Keratinocyte (primary cell): ENCODE measurements at places on chromosomes 11 and 22. TPM values are rescaled to one million over a fixed set of nuclear protein-coding genes. Genes with fewer than 3 reads are reported as not detected.

- peaks cover 19% of the 10 kb centered on the region for H3K4me1 ChIP-seq
These were observed 11.1 kb downstream of the GRK2 start for GRCh38 chr11:67277231-67277961.

The CCDC81 gene
- 0.06 to 0.42 TPM (median 0.15 TPM) in 3 replicates for polyA plus RNA-seq

The TMEM123 gene
- polyA plus RNA-seq = 230 to 408 TPM (median 307 TPM) in 3 replicates

DNA sequence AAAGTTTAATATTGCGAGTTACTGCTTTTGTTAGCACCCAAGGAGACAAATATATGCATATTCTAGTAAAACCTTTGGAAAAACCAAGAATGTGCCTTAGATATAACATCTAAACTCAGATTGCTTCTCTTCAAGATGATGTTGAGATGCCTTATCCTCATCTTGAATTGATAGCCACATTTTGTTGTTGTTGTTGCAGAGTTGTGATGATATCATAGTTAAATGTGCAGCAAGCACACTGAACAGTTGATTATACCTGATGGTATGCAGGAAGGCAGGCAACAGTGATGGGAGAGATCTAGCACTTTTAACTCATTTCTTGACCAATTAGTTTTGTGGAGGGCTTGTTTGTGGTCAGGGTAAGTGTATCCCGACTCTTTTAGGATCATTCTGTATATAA, 48.0 kb downstream of the KDM2A start:
- H3K27ac ChIP-seq = no peak overlapping the region
- DNase-seq = no peak
- H3K27me3 ChIP-seq = no peaks in the 10 kb centered on the region

DNA sequence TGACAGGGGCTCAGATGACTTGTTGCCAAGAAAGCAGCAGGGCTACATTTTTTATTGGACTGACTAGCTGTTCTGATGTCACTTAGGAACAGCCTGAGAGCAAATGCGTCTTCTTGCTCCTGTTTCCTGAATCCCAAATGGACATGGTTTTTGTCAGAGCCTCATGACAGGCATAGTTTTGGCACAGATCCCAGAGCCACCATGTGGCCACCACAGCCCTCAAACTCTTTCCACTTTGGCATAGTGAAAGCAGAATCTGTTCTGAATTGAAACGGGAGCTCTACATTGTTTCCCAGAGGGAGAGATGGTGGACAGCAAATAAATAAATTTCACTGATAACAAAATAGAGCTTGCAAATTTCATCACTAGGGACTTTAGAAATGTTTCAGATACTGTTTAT, 222.2 kb downstream of the C11orf87 start:
- DNase-seq = no peak
- no peak overlapping the region for H3K4me3 ChIP-seq
- H3K36me3 ChIP-seq = no peaks in the 10 kb centered on the region
- no peaks in the 10 kb centered on the region for H3K27me3 ChIP-seq

DNA sequence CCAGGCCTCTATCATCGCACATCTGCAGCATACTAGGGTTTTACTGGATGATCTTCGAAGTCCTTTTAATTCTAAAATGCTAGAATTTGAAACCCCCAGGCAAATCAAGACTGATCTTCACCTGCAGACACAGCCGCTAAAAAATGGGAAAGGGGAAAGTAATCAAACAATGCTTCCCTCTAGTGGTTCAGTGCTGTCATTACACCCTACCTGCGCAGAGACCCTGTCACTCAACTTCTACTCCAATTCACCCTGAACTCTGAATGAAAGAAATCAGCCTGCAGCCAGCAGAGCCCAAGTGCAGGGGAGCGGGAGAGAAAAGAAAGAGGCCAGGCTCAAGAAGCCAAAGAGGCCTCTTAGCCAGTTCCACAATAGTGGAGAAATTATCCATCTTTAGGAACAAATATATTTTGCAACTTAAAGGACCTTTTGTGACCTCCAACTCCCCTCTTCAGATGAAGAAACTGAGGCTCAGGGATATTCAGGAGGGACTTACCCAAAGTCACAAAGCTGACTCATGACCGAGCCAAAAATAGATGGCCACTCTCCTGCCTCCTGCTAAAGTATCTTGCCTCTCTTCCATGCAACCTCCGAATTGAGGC, 33.0 kb downstream of the SERGEF start:
- H3K36me3 ChIP-seq = no peaks in the 10 kb centered on the region
- H3K4me3 ChIP-seq = no peak overlapping the region
- no peak overlapping the region for H3K27ac ChIP-seq
- DNase-seq = no peak

The TYMP gene
- 25.5 to 121 TPM (median 40.3 TPM) in 3 replicates for polyA plus RNA-seq

DNA sequence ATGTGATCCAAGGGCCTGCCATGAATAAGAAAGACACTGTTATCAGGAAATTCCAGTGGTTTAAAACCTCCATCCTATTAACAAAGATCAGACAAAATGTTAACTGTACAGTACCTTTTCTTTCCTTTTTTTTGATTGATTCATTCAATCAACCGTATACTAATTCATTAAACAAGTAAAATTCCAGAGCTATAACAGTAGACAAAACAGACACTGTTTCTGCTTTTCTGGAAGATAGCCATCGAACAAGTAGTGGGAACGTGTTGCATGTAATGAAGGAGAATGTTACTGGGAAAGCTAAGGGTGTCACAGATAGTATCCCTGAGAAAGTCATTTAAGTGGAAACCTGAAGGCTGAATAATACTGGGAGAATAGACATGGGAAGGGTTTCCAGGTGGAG, 73.7 kb upstream of the ALKBH3 start:
- peaks cover 8% of the 10 kb centered on the region for H3K36me3 ChIP-seq
- no peaks in the 10 kb centered on the region for H3K4me1 ChIP-seq
- no peak overlapping the region for H3K27ac ChIP-seq
- no peak for DNase-seq
- H3K27me3 ChIP-seq = no peaks in the 10 kb centered on the region

The ALDH3B1 gene
- 0.07 to 0.16 TPM (median 0.08 TPM) in 3 replicates for polyA plus RNA-seq

DNA sequence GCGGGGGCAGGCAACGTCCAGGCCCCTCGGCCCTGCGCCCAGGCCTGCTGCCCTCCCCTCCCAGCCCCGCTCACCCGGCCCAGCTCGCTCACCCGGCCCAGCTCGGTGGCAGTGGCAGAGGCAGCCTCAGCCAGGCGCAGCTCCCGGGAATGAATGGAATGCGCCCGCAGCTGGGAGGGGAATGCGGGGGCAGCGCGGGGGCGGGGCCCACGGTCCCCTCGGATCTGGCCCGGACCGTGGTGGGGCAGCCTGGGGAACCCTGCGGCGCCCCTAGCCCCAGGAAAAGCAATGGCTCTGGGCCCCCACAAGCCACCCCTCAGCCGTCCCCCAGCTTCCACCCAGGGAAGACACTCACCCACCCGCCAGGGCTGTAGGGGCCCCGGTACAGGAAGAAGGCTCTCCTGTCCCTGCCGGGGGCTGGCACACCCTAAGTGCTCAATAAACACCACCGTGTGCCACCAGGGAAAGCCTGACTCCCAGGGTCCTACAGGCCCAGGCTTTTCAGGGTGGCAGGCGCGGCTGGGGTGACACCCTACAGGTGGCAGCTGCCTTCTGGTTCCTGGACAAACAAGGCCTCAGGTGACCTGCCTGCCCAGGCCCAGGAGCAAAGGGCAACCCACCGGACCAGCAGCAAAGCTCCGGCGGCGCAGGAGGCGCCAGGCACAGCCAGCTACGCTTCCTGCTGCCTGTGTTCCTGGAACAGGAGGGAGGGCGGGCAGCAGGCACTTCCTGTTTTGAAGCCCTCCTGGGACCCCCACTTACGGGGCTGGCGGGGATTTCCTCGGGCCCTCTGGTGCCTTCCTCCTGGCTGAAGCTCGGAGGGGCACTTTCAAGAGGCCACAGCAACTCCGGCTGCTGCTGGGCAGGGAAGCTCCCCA, 13.8 kb downstream of the PLXNB2 start:
- H3K27ac ChIP-seq = peak overlapping the region; percentile 61
- DNase-seq = no peak

GRCh38 chr11:12975195-12975594, 33.9 kb upstream of the RASSF10 start:
- no peak overlapping the region for H3K4me3 ChIP-seq
- no peaks in the 10 kb centered on the region for H3K27me3 ChIP-seq
- H3K27ac ChIP-seq = no peak overlapping the region
- peaks cover 8% of the 10 kb centered on the region for H3K36me3 ChIP-seq
- H3K4me1 ChIP-seq = no peaks in the 10 kb centered on the region

GRCh38 chr11:69985641-69986439, 92.3 kb upstream of the ANO1 start:
- no peak for DNase-seq
- no peak overlapping the region for H3K27ac ChIP-seq
- peaks cover 54% of the 10 kb centered on the region for H3K27me3 ChIP-seq
- H3K4me3 ChIP-seq = peak overlapping the region; percentile 24

GRCh38 chr11:116420030-116420429, 352.8 kb downstream of the BUD13 start:
- no peaks in the 10 kb centered on the region for H3K27me3 ChIP-seq
- no peak for DNase-seq
- H3K4me1 ChIP-seq = peaks cover 5% of the 10 kb centered on the region
- H3K4me3 ChIP-seq = no peak overlapping the region

DNA sequence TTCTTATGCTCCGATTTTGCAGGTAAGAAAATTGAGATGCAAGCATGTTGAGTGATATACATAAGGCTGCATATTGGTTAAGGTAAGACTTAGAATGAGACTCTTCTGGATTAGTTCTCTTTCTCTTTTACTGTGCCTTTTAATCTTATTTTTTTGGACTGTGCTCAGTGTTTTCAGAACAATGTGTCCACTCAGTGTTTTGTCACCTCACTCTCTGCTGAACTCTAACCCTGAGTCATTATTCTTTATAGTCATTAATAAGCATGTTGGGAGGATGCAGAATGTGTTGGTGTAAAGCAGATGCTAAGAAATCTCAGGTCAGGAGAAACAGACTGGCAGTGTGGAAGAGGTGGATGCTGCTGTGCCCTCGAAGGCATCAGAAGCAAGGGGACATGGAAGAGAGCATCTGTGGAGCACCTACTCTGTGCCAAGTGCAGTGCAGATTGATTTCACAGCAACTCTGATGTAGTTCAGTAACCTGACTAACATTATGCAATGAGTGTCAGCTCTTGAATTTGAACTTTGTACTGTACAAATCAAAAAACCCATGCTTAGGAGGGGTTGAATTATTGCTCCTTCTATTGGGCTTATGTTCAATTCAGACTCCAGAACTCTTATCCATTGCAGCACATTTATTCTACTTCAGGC, 80.7 kb upstream of the LARGE1 start:
- DNase-seq = no peak
- no peak overlapping the region for H3K27ac ChIP-seq
- no peaks in the 10 kb centered on the region for H3K36me3 ChIP-seq
- H3K4me3 ChIP-seq = no peak overlapping the region

The HTR3A gene
- not detected in 3 replicates for polyA plus RNA-seq

GRCh38 chr22:50204571-50204970, 3.8 kb downstream of the SELENOO start:
- peaks cover 15% of the 10 kb centered on the region for H3K36me3 ChIP-seq
- no peak overlapping the region for H3K27ac ChIP-seq
- no peak overlapping the region for H3K4me3 ChIP-seq
- no peak for DNase-seq
- no peaks in the 10 kb centered on the region for H3K27me3 ChIP-seq

DNA sequence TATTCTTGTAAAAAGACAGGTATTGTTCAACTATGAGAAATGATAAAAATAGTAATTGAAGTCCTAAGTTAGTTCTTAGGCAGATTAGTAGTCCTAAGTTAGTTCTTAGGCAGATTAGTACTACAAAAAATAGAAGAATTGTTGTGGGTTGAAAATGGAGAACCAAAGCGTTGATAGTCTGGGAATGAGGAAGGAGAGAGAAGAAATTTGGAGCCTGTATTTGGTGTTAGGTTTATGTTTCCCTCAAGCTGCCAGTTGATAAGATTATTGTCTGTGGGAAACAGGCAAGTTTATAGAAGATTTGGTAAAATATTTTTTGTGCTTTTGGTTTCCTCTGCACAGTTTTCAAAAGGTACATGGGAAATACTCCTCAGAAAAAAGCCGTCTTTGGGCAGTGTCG, 3.6 kb downstream of the BCO2 start:
- H3K27ac ChIP-seq = no peak overlapping the region
- H3K36me3 ChIP-seq = no peaks in the 10 kb centered on the region
- DNase-seq = no peak
- H3K4me1 ChIP-seq = peaks cover 8% of the 10 kb centered on the region
- H3K4me3 ChIP-seq = no peak overlapping the region

DNA sequence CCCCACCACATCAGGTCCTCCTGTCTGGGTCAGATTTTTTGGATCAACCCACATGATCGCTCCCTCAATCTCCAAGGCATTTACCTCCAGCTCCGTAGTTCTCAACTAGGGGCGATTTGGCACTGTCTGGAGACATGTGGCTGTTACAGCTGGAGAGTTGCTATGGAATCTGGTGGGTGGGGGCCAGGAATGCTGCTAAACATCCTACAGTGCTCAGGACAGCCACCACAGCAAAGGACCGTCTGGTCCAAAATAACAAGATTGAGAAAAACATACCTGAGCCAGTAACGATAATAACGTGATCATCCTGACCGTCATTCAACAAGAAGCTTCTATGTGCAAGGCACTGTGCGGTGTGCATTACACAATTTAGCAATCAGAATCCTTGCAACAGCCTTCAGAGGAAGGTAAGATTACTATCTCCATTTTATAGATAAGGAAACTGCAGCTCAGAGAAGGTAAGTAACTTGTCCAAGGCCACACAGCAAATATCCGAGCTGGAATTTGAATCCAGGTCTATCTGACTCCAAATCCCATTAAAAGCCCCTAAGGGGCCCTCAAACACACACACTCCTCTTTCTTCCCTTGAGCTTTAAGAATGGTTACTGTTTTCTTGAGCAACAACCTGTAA, 14.3 kb upstream of the CRY2 start:
- no peaks in the 10 kb centered on the region for H3K36me3 ChIP-seq
- H3K27ac ChIP-seq = no peak overlapping the region
- no peaks in the 10 kb centered on the region for H3K27me3 ChIP-seq
- H3K4me1 ChIP-seq = no peaks in the 10 kb centered on the region
- DNase-seq = no peak
- H3K4me3 ChIP-seq = no peak overlapping the region

- DNase-seq = peak; percentile 28
- H3K4me3 ChIP-seq = no peak overlapping the region
- peaks cover 6% of the 10 kb centered on the region for H3K27me3 ChIP-seq
- no peak overlapping the region for H3K27ac ChIP-seq
- H3K36me3 ChIP-seq = no peaks in the 10 kb centered on the region
These were observed 3.2 kb upstream of the CACNA1I start for GRCh38 chr22:39567135-39567946.
